ENCODE measurements at places on chromosomes 12 and 14.

GRCh38 chr14:29553427-29553826, 374.2 kb downstream of the PRKD1 start:
- DNase-seq = no peak

GRCh38 chr14:34926552-34926951, 51.4 kb upstream of the BAZ1A start:
- DNase-seq = no peak

DNA sequence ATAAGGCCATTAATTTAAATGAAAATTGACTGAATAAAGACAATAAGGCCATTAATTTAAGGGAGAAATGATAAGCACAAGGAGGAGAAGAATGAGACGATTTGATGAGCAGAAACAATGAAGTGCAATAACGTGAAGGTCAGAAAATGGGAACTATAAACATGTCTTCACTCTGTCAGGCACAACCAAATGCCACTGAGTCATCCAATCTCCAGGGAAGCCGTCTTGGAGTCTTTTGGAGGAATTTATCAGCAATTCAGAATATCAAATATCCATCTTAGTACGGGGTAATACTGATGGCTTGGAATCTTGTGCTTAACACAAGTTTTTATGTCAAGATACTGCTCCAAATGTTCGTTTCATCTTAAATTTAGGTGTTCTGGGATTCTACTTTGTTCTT, 159.9 kb downstream of the CAPZA3 start:
- no peak for DNase-seq

- no peak for DNase-seq
Observed at GRCh38 chr14:65255583-65256461, 153.5 kb upstream of the MAX start.

DNA sequence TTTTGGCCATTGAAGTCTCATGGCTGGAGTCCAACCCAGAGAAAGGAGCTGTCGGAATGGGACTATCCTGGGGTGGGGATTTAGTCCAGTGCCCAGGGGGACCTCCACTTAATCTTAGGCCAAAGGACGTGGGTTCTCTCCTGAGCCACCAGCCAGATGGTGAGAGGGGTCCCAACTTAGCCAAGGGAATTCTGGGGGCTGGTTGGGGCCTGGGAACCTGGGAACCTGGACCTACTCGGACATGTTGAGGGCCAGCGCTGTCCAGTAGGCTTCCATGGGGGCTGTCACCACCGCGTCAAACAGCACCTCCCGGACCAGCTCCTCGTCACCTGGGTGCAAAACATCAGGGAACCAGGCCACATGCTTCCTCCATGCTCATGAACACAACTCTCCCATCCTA, 33.4 kb downstream of the LRTM2 start:
- no peak for DNase-seq

DNA sequence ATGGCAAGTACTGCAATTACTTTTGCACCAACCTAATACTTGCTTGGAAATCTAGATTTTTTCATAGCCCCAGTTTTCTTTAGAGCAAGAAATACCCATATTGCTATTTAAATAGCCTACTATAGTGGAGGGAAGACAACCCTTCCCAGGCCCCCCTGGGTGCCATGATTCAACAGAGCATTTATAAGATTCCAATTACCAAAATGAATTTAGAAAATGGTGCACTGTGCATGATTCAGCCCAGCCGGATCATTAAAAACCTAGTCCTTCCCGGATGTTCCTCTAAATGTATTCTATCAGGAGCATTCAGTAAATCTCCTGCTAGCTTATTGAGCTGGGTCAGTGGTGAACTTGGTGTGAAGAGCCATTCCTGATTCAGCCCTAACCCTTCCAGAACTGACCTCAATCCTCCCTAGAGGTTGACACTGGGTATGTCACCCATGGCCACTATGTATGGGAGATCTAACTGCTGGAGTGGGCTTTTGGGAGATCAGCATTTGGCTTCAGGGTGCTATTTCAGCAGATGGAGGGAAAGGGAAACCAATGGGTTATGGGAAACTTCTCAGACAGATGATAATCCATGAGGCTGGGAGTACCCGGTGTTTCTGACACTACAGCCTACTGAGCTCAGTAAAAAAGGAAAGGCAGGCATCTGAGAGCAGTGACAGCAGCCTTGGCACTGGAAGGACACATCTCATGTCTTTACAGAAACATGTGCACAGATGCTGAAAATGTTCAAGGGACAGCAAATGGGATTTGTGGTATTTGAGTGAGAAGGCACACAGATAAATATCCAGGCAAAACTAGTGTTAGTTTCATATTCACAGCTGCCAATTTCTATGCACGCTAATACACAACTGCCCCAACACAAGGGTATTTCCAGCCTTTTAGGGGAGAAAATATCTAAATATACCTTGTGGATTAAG, 258.9 kb downstream of the DPF3 start:
- no peak for DNase-seq

DNA sequence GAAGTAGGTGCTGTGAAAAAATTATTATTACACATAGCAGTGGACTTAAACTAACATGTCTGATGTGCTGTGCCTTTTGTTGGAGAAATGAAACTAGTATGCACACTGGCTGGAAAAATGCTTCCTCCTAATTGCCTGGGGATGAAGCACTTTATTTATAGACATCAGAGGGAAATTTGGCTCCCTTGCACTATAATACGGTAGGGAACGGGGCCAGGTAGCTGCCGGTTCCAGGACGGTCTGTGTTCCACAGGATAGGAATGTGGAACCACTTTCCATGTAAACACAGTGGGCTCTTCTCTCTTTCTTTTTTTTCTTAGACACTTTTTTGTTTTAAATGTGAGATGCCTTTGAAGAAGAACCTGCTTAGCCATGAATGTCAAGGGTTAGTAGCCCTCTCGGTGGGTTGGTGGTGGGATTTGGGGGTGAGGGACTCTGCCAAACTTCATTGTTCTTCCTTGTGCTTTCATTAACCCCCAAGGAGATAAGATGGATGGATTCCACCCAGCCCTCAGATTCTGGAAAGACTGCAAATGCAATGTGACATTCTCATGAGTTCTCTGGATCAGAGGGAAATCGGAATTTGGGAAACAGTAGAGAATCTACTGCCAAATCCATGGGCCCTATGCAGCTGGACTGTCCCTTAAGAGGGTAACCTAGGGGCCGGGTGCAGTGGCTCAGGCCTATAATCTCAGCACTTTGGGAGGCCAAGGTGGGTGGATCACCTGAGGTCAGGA, 58.0 kb upstream of the GSC start:
- DNase-seq = no peak

GRCh38 chr14:59098377-59098776, 90.1 kb upstream of the DAAM1 start:
- no peak for DNase-seq

- DNase-seq = no peak
Observed at GRCh38 chr12:3231399-3231876, 154.3 kb downstream of the TSPAN9 start.

DNA sequence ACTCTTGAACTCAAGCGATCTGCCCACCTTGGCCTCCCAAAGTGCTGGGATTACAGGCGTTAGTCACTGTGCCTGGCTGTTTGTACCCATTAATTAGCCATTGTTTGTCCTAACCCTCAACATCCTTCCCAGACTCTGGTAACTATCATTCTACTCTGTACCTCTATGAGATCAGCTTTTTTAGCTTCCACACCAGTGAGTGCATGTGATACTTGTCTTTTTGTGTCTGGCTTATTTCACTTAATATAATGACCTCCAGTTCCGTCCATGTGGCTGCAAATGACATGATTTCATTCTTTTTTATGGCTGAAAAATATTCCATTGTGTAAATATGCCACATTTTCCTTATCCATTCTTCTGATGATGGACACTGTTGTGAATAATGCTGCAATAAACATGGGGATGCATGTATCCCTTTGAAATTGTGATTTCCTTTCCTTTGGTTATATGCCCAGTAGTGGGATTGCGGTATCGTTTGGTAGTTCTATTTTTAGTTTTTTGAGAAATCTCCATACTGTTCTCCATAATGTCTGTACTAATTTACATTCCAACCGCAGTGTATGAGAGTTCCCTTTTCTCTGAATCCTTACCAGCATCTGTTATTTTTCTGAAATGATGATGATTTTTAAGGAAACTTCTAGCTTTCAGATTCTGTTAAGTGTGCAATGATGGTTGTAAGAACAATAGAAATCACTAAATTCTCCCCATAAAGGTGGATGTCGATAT, 6.7 kb upstream of the PPP4R3A start:
- no peak for DNase-seq

DNA sequence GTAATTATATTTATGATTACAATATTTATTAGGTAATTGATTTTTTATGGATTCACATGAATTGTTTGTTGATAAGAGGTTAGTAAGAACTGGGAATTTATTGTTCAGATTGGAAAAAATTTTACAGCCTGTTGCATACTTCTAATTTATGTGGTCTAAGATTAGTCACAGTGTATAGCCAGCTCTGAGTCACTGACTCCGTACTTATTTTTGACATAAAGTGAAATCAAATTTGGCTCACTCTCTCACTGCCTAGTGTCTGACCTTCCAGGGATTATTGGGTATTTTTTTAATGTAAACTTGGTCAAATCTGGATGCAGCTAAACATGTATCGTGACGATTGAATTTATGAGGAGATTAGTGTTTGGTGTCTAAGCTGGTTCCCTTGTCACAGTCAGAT, 109.3 kb downstream of the PTPRQ start:
- DNase-seq = no peak

- no peak for DNase-seq
Observed at GRCh38 chr14:55814064-55814463, 234.1 kb downstream of the KTN1 start.

- DNase-seq = no peak
Observed at GRCh38 chr12:24553259-24553658, 395.6 kb downstream of the BCAT1 start.

GRCh38 chr12:32894566-32894965, 2.0 kb downstream of the PKP2 start:
- DNase-seq = no peak

GRCh38 chr12:54390176-54390667, 5.7 kb upstream of the ZNF385A start:
- no peak for DNase-seq

- no peak for DNase-seq
Observed at GRCh38 chr12:115233891-115234543, 550.0 kb upstream of the TBX3 start.

GRCh38 chr14:23121361-23121771, 2.3 kb upstream of the CEBPE start:
- no peak for DNase-seq

All from stimulated activated CD4-positive, alpha-beta T cell treated with anti-CD3 and anti-CD28 coated beads, Interleukin-4, amount 100 ng/mL, for 4 hours (primary cell).